ENCODE measurements at places on chromosomes 7 and 10.
A peak's percentile ranks its signal among the peaks of the same experiment; 100 is the strongest.

- no peak for DNase-seq
Observed at GRCh38 chr10:11906714-11907113, 83.6 kb downstream of the PROSER2 start.

- no peak for DNase-seq
Observed at GRCh38 chr7:124792002-124792401, 26.4 kb upstream of the GPR37 start.

DNA sequence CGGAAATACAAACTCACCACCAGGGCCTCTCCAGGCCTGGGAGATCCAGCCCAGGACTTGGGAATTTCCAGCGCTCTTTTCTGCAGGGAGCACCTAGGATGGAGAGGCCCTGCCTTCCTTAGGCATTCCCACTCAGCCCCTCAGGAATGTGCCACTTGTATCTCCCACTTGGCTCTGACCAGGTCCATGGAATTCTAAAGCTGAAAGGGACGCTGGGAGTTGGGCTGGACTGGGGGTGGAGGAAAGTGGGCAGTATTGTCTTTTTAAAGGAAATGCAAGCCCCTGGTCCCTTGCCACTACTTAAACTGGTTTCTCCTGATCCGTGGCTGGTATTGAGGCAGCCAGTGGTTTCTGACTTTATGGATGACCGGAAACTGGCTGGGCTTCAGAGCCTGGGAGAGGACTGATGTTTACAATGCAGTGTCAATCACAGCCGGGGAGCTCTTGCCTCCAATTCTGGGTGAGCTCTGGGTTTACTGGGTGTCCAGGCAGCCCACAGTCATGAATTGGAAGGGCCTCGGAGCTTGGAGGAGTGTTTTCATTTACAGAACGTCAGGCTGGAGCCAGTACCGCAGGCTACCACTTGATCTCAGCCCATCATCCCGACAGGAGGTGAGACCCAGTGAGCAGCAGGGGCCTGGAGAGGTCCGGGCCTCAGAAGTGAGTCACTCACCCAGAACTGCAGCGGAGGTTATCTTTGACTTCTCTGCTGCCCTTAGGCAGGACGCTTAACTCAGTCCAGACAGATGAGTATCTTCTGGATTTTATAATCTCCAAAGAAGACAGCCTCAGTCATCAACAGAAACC lies 27.3 kb downstream of the AGAP3 start:
- DNase-seq, result no peak

DNA sequence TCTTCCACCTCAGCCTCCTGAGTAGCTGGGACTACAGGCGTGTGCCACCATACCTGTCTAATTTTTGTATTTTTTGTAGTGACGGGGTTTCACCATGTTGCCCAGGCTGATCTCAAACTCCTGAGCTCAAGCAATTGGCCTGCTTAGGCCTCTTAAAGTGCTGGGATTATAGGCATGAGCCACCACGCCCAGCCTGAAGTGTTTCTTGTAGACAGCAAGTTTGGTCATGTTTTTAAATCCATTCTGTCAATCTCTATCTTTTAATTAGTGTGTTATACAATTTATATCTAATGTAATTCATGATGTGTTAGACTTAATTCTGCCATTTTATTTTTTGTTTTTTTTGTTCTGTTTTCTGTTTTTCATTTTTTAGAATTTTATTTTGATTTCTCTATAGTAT lies 17.2 kb upstream of the MXI1 start:
- DNase-seq, result no peak

- DNase-seq, result no peak
Observed at GRCh38 chr7:22339725-22340390, 17.1 kb downstream of the RAPGEF5 start.

DNA sequence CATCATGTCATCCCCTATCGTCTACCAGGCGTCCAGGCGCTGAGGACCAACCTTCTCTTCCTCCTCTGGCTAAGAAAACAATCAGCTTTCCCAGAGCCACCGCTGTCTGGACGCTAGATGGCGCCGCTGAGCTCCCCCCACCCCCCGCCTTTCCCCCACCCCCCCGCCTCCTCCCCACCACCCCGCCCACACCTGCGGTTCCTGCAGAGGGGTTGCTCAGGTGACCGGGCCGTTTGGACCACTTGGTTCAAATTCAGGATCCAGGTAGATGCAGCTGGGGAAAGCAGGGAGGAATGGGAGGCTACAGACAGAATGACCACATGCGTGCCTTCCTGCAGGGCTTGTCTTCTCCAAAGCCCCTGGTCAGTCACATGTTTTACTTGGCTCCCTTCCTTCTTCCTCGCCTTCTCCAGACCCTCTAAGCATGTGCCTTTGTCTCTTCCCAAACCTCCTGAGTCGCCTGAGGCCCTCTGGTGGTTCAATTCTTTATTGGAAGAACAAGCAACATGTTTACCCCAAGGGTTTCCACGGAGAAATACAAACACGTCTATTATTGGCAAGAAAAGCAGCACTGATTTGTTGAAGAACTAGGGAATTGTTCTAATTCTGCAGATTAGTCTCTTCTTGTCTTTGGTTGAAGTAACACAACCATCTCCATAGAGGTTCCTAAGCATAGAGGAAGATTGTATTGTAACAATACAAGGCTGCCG lies 24.7 kb downstream of the AOC1 start:
- peak; percentile 85 for DNase-seq

- DNase-seq, result peak; percentile 89
Observed at GRCh38 chr7:68147614-68148238, 1151.1 kb downstream of the TYW1 start.

GRCh38 chr10:16891375-16892313 lies 74.4 kb upstream of the RSU1 start:
- DNase-seq, result no peak

DNA sequence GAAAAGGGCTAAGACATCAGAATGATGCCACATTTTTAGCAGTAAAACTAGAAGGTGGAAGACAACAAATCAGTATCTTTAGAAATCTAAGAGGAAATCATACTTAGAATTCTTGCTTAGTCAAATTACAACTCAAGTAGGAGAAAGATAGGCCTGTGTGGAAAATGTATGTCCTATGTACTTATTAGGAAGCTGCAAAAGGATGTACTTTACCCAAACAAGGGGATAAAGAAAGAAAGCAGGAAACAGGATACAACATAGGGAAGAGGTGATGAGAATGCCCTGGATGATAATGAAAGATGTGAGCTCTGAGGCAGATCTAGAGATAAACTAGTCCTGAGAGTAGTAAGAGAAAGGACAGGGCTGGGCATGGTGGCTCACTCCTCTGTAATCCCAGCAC lies 54.9 kb downstream of the RNLS start:
- no peak for DNase-seq

- no peak for DNase-seq
Observed at GRCh38 chr10:79295563-79295962, 51.7 kb upstream of the PPIF start.

GRCh38 chr7:81029511-81029910 lies 110.7 kb upstream of the SEMA3C start:
- DNase-seq, result peak; percentile 44

DNA sequence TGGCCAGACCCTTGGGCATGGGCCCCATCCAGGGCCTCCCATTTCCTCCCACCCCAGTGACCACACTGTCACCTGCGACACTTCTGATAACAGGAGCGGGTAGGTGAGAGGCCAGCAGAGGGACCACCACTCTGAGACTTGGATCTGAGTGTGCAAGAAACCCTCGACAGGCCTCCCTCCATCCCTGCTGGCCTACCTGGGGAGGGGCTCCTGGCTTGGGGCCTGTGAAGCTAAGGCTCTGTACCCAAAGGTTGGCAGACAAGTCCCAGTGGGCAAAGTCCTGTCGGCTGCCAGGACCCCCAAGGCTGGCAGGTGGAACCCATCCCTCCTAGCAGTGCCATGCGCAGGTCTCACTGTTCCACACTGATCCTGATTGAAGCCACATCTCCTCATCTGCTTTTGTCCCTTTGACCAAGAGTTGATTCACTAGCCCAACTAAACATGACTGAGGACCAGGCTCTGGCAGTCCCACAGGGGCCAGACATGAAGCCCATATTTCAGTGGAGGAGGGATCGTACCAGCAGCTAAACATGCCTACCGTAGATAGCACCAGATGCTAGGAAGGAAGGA lies 1.2 kb upstream of the PGAM2 start:
- DNase-seq, result no peak

DNA sequence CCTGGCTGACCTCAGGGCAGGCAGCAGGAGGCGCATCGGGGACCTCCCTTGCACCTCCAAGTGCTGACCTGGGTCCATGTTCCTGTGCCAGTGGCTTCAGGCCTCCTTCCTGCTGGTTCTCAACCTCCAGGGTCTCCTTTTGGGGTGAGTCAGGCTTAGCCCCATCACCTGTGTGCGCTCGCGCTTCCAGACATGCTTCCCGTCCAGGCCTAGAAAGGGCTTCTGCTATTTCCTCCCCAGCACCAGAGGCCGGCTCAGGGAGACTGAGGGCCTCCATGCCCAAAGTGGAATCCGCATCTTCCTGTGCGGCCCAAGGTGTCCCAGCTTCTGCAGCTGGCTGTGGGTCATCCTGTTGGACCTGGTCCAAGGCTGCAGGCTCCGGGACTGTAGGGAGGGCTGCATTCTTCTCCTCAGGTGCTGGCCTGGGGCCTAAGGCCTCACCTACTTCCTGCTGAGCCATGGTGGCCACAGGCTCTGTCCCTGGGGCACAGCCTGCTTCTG lies 5.9 kb downstream of the NACAD start:
- DNase-seq, result no peak

GRCh38 chr10:24440817-24441797 lies 232.2 kb downstream of the KIAA1217 start:
- DNase-seq, result no peak

- DNase-seq, result peak; percentile 53
Observed at GRCh38 chr7:43721193-43721806, 8.0 kb downstream of the COA1 start.

- no peak for DNase-seq
Observed at GRCh38 chr7:45642044-45642443, 67.9 kb downstream of the ADCY1 start.

GRCh38 chr10:17410907-17411306 lies 43.5 kb downstream of the ST8SIA6 start:
- no peak for DNase-seq

GRCh38 chr7:30971440-30971839 lies 7.7 kb downstream of the GHRHR start:
- DNase-seq, result no peak

DNA sequence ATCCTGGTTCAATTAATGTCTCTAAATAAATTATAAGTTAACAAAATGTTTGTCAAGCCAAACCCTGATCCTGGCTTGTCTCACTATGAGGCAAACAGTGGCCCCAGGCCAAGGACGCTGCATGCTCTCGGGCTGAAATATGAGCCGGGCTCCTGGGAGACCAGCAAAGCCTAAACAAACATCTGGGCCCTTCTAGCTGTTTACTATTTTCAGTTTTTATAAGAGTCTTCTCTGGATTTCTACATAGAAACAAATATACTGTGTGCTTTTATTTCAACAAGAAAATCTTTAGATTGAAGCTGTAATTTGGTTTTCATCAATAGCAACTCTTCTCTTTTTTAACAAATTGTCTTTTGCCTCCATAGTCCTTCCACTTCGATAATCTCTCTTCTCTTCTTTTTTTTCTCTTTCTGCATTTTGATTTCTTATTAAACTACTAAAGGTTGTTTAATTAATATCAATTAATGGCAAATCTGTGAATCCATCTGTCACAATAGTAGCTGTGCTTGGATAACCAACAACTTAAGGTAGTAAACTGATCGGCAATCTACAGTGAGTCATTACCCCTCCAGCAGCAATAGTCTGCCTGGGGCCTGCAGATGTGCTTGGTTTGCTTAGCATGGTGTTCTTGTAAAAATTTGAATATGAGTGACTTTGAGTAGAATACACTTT lies 83.3 kb upstream of the DNAJC1 start:
- DNase-seq, result peak; percentile 65

- DNase-seq, result no peak
Observed at GRCh38 chr10:31678575-31679516, 249.8 kb downstream of the ARHGAP12 start.

DNA sequence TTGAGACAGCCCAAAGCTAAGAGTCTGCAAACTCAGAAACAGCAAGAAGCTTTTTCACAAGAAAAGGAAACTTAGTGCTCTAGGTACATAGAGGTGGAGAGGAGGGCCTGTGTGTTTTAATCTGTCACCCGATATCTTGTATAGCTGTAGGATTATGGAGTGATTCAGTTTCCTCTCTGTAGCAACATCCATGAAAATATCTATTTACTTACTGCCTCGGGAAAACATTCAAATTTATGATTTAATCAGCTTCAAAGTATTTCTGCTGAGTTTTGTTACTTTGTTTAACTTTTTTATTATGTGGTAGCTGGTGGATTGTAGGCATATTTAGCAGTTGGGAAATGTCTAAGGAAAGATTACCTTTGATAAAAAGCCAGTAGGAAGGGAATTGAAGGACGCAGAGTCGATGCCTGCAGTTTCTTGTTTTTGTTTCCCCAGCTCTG lies 292.0 kb downstream of the CCDC3 start:
- no peak for DNase-seq

GRCh38 chr7:15561835-15562234 lies at the start of gene AGMO:
Gene AGMO (minus strand): TSS chr7:15562015.
- peak; percentile 32 for DNase-seq

DNA sequence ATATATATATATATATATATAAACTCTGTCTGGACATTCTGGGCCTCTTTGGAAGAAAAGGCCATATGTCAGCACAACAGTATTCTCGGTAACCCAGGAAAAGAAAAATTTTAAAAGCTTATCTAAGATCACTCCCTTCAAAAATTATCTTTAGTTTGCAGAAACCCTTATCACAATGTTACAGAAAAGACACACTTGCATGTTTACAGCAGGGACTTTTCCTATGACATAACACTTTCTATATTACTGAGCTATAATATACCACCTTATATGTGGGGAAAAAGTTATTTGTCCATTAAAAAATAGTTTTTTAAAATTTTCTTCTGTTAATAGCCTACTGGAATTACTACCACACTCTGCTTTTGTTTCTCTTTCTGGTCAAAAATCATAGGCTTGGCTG lies 25.4 kb downstream of the ANKRD61 start:
- no peak for DNase-seq

GRCh38 chr10:112721080-112721698 lies 228.9 kb upstream of the TCF7L2 start:
- DNase-seq, result no peak

GRCh38 chr7:26619348-26619984 lies 244.9 kb downstream of the SKAP2 start:
- DNase-seq, result no peak

DNA sequence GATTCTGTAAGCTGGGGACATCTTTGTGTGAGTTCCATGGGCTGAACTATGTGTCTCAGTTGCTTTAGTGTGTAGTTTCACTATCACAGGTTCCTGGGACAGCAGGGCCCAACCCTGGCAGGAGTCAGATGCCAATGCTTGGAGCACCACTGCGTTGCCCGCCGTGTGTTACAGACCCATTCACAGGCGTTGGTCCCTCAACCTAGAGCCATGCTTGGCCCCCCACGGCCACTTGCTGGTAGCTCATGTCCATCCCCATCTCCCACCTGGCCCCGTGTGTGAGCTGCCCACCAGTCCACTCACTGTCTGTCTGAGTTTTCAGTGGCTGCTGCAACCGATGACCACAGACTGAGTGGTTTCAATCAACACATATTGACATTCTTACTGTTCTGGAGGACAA lies 546.9 kb downstream of the TCERG1L start:
- DNase-seq, result no peak

All from NCI-H1105 treated with DMSO at 0.1 percent for 48 hours (cell line).